ENCODE measurements at places on chromosomes 12 and 14. TPM values are rescaled to one million over a fixed set of nuclear protein-coding genes. Genes with fewer than 3 reads are reported as not detected.

GRCh38 chr12:29505122-29505521 is 7.6 kb upstream of the OVCH1 start:
- no peak for DNase-seq

DNA sequence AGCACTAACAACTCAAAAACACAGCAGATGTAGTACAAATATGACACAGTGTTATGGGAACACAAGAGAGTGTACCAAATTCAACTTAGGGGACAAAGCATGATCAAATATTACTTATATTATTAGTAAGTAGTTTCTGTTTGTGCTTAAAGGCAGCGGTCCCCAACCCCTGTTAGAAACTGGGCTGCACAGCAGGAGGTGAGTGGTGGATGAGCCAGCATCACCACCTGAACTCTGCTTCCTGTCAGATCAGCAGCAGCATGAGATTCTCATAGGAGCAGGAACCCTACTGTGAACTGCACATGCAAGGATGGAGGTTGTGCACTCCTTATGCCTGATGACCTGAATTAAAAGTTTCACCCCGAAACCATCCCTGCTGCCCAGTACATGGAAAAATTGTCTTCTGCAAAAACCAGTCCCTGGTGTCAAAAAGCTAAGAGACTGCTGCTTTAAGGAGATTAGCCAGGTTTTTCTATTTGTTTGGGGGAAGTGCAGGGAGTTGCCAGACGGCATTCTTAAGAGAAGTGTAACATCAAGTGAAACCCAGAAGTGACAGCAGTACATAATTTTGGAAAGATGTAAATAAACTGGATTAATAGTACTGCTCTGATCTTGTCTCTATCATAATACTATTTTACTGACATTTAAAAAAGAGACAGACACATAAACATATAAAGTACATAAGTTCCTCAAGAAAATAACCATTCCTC is 26.7 kb downstream of the GTF2A1 start:
- DNase-seq: no peak

DNA sequence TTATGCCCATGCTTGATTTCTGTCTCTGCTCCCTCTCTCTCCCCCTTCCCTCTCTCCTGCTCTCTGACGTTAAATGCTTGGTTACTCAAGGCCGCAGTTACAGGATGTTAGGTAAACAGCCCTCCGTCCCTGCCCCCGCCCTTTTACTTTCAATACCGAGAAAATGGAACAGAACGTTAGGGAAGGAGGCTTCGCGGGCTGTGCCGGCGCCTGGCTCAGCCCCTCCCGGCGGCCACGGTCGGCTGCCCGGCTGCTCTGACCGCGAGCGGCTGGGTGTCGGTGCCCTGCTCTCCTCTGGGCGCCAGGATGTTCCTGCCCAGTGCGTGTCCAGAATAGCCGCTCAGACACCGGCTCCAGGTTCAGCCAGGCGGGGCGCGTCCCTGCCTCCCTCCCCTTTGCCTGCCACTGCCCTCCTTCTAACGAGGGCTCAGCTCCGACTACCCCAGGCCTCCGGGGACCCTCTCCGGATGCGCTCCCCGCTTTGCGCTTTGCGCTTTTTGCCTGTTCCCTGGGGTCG is 166.1 kb downstream of the ADCK1 start:
- no peak for DNase-seq

DNA sequence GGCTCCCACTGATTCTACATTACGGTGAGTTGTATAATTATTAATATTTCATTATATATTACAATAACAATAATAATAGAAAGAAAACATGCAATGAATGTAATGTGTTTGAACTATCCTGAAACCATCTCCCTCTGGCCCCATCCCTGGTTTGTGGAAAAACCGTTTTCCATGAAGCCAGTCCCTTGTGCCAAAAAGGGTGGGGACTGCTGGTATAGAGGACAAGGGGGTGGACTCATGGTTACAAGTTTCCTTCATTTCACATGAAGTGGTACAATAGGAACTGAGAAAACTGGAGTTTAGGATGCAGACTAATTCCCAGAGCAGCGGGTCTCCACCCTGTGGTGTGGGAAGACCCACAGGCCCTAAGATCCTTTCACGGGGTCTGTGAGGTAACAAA is 3.0 kb upstream of the C1RL start:
- DNase-seq: no peak

The MARS1 gene
- 690 TPM for total RNA-seq

The PPP1R1A gene
- not detected for total RNA-seq

GRCh38 chr12:66409195-66409871 is 107.0 kb downstream of the HELB start:
- peak; percentile 86 for DNase-seq

- no peak for DNase-seq
These were observed 22.4 kb upstream of the TAS2R42 start for GRCh38 chr12:11209113-11209512.

- no peak for DNase-seq
These were observed 1.7 kb upstream of the SLC25A29 start for GRCh38 chr14:100307766-100308426.

DNA sequence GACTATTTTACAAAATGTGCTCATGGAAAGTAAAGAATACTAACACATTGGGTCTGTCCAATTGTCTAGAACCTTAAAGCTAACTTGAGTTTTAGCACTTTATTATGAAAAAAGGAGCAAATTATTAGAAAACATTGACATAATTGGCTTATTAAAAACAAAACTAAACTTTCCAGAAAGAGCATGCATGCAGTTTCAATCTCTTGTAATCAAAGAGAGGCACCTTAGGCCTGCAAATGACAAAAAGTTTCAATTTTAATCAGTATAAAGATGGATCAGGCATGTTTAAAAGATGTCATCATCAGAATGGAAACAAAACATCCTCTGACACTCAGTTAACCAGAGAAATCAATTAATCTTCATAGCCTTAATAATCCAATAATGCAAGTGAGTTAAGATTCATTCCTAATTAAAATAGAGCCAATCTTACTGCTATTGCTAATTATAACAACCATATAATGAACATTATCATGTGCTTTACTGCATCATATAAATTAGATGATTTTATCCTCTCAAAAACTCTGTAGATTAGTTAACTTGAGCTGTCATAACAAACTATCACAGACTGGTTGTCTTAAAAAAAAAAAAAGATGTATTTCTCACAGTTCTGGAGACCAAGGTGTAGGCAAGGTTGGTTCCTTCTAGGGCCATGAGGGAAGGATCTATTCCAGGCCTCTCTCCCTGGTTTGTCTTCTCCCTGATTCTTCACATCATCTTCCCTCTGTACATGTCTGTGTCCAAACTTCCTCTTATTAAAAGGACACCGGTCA is 131.4 kb downstream of the RPAP3 start:
- no peak for DNase-seq

- no peak for DNase-seq
These were observed 213.9 kb downstream of the EGLN3 start for GRCh38 chr14:33736979-33737378.

- no peak for DNase-seq
These were observed 409.5 kb upstream of the LMO3 start for GRCh38 chr12:17015501-17015900.

DNA sequence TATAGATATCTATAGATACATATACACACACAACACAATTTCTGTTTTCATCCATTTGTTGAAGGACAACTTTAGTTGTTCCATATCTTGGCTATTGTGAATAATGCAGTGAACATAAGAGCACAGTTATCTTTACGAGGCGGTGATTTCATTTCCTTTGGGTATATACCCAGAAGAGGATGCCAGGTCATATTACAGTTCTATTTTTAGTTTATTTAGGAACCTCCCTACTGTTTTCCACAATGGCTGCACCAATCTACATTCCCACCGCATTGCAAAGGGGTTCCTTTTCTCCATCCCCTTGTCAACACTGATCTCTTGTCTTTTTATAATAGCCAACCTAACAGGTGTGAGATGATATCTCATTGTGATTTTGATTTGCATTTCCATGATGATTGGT is 143.4 kb upstream of the ARHGAP5 start:
- DNase-seq: no peak

The DDX23 gene
- total RNA-seq: 153 TPM

- DNase-seq: peak; percentile 44
These were observed 10.6 kb downstream of the AHNAK2 start for GRCh38 chr14:104967386-104968152.

- no peak for DNase-seq
These were observed 187.1 kb upstream of the FAR2 start for GRCh38 chr12:28961948-28962384.

The FBXO21 gene
- total RNA-seq: 54.1 TPM

The WDR20 gene
- total RNA-seq: 23.2 TPM

DNA sequence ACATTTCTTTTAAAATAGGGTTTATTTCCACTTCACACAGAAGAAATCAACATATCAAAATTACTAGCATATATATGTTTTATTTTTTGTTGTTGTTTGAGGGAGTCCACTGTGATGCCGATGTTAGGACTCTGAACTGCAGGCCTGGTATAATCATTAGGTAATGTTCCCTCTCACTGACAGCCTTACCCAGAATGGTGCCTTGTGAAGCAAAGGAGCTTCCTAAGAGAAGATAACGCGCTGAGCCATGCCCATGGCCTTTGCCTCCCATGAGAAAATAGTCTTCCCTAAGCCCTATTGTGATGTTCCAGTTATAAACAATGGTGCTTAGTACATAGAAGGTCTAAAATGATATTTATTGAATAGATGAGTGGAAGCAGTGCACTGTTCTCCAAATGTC is 12.0 kb downstream of the GNG2 start:
- no peak for DNase-seq

- DNase-seq: no peak
These were observed 19.3 kb upstream of the M6PR start for GRCh38 chr12:8968761-8969160.

DNA sequence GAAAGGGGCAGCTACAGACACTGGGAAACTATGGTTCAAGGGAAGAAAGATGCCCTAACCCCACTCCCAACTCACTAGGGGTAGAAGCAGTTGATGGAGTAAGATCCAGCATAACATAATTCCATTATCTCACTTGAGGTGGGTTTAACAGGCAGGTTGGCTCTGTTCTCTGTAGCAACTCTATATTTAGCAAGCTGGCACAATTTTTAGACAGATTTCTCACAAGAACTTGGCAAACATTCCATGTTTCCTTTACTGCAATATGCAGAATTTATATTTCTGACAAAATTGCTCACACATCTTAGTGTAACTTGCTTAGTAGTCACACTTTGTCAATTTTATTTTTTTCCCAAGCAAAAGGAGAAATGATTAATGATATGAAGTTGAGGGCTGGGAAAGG is 475.4 kb downstream of the RMST start:
- DNase-seq: no peak

The MIP gene
- total RNA-seq: not detected

The APOF gene
- total RNA-seq: not detected
